Transverse colon (tissue), 4 donors: ENCODE measurements at places on chromosomes 1 and 21. TPM values are rescaled to one million over a fixed set of nuclear protein-coding genes. Genes with fewer than 3 reads are reported as not detected.
A peak's percentile ranks its signal among the peaks of the same experiment; 100 is the strongest.

KCNJ9 gene
- 0.27 TPM for total RNA-seq

TCP10L gene
- total RNA-seq: 0.79 TPM

HEYL gene
- 1.2 TPM for total RNA-seq

- DNase-seq: no peak
Observed at GRCh38 chr1:98660940-98661543, 479 bp upstream of the SNX7 start.

DNA sequence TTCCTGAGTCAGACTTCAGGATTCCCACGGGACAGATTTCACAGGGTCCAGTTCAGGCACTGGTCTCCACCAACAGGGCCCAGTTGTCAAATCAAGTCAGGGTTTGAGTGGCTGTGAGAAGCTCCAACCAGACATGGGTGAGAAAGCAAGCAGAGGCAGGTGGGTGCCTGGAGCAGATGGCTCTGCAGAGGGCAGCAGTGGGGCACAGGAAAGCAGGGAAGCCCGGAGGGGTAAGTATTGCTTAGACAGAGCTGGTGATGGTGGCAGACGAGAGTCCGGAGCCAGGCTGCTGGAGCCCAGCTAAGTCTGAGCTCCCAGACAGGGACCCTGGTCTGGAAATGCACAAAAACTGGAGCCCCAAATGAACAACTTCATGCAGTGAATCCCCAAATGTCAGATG, 40.4 kb downstream of the RIMS3 start:
- DNase-seq: peak; percentile 55
